ENCODE measurements at places on chromosomes 2 and 18.
A peak's percentile ranks its signal among the peaks of the same experiment; 100 is the strongest.

DNA sequence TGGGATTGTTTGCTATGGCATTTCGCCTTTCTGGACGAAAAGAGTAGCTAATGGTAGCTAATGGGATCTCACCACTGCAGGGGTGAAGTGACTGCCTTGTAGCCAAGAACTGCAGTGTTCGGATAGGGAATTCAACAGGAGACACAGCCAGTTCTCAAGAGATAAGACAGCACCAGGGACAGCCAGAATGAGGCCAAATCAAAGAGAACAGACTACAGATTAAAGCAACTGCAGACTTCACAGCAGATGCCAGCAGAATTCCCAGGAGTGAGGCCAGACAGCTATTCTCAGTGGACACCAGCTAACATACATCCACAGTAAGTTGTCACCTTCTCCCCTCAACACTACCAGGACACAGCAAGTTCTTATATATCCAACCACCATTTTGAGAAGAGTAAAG, 124.0 kb downstream of the PLA2R1 start:
- no peak for DNase-seq

- DNase-seq: no peak
Observed at GRCh38 chr2:85635011-85635410, 19.0 kb downstream of the USP39 start.

DNA sequence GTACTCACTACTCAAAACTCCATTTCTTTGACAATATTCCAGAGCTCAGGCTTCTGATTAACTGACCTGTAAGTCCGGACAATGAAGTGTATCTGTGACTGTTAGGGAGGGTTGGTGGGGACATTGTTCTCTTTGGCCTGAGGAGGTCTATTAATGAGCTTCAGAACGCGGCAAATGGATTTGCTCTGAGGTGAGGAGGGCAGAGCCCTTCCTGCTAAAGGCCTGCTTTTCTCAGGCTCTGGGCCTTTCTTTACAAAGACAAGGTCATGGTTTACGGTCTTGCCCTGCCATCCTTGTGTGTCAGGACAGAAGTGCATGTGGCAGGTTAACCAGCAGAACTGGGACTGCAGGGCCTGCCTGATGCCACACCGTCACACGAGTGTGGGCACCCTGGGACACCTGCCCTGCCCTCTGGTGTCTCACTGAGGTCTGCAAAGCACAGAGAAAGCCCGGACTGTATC, 7.2 kb downstream of the ALKAL2 start:
- DNase-seq: no peak

GRCh38 chr18:48802543-48803290, 148.0 kb downstream of the SMAD7 start:
- peak; percentile 5 for DNase-seq

GRCh38 chr18:39167990-39168389, 1602.4 kb upstream of the CELF4 start:
- no peak for DNase-seq

DNA sequence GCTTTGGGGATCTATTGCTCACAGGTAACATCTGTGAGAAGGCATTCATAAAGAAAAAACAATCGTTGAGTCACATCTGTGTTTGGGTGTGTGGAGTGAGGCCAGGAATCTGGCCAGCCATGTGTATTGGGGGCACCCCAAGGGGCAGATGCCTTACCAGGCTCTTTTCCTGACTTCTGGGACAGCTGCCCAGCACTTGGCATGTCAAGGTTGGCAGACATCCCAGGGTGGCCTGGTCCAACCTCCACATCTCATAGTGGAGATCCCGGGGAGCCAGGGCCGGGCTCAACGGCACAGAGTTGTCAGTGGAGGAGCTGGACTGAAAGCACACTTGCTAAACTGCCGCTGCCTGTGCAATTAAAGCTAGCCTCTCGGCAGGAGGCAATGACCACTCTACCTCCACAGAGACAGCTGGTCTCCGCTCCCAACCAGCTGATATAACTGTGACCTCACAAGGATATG, 75.3 kb upstream of the MGAT4A start:
- no peak for DNase-seq

GRCh38 chr18:8685141-8685913, 20.0 kb upstream of the MTCL1 start:
- DNase-seq: no peak

- DNase-seq: no peak
Observed at GRCh38 chr18:67788310-67789164, 272.0 kb upstream of the DSEL start.

DNA sequence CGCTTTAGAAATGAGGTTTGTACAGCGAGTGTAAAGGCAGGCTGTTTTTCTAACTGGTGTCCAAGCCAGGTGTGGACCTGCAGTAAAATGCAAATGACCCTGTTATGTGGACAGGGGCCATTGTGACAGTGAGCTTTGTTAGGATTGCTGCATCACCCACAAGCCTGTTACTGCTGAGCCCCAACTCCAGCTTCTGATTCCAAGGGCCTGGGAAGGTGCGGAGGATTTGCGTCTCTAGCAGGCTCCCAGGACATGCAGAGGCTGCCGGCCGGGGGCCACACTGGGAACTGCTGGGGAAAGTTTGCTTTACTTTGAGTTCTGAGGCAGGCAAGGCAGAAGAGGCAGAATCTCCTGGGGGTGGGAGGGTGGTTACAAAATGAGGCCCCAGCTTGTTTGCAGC, 164.1 kb downstream of the GLI2 start:
- DNase-seq: no peak

GRCh38 chr2:216059233-216059834, 22.3 kb downstream of the PECR start:
- no peak for DNase-seq

DNA sequence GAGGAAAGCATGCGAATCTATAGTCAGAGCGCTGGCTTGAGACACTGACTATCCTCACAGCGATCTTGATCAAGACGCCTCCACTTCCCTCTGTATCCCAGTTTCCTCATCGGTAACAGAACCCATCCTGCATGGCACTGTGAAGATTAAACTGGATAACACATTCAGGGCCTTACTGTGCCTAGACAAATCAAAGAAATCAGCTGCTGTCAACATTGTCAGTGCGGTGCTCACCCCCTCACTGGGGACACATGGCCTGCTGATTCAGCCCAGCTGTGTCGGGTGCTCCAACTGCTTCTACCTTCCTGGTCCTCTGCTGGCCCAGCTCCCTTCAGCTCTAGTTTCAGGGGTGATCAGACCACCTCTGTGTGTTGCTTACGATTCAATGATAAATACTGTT, 268.6 kb upstream of the AGAP1 start:
- no peak for DNase-seq
